ENCODE measurements at places on chromosomes 3 and 15.

- DNase-seq, result no peak
These were observed 22.8 kb downstream of the AMOTL2 start for GRCh38 chr3:134351427-134351826.

GRCh38 chr3:147089286-147089685 lies 317.1 kb downstream of the ZIC4 start:
- no peak for DNase-seq

- DNase-seq, result no peak
These were observed 316.5 kb upstream of the PLSCR5 start for GRCh38 chr3:146921693-146922092.

DNA sequence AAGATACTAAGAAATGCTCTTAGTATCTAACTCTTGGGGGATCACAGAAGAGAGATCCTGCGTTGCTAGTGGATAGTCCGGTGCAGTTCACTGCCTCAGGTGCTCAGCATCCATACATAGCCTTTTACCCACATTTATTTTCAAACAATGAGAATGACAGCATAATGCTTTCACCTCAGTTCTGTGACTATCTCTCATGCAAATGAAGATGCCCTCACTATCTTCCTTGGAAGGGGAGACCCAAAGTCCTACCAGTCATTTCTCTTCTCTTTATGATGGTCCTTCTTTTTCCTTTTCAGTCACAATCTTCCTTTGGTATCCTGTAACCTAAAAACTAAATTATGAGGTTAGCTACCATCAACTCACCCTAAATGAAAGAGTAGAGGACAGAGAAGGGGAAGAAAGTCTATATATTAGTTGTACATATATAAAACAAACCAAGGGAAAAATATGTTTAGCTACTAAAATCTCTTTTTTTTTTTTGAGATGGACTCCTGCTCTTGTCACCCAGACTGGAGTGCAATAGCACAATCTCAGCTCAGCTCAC lies 30.9 kb upstream of the SLC28A2 start:
- no peak for DNase-seq

DNA sequence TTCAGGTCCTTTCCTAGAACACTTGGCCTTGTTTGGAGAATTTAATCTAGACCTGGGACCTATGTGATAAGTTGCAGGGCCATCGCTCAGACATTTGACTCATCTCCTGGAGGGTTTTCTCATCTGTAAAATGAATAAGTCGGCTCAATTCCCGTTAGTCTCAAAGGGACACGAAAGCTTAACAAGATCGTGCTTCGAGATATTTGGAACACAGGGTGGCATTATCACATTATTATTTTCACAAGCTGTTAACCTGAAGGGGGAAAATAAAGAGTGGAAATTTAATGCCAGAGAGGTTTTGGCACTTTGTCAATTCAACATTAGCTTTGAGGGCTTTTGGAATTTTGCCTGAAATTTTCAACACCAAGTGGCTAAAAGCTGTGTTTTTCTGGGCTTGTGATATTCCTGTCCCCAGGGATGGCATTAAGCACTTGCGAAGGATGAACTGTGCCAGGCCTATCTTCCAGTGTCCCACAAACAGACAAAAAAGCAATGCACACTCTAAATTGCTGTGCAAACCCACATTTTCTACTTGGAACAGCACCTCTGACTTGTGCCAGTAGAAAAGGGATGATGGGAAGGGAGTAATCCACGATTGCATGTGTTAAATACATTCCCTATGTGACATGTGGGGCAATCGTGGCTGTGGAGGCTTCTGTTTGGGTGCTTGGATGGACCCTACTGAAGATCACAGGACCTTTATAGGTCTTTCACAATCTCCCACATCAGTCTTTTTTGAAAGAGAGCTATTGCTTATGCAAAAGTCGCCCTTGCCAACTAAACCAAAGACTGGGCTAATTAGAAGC lies 478.7 kb downstream of the MFSD1 start:
- DNase-seq, result no peak

GRCh38 chr15:76963596-76963995 lies 31.3 kb upstream of the PSTPIP1 start:
- no peak for DNase-seq

GRCh38 chr3:128491691-128491940 lies 1.4 kb downstream of the GATA2 start:
- no peak for DNase-seq

GRCh38 chr3:157693762-157694161 lies 190.5 kb upstream of the VEPH1 start:
- no peak for DNase-seq

All from activated CD4-positive, alpha-beta T cell treated with anti-CD3 and anti-CD28 coated beads for 24 hours (primary cell).